ENCODE measurements at places on chromosomes 11 and 22.

DNA sequence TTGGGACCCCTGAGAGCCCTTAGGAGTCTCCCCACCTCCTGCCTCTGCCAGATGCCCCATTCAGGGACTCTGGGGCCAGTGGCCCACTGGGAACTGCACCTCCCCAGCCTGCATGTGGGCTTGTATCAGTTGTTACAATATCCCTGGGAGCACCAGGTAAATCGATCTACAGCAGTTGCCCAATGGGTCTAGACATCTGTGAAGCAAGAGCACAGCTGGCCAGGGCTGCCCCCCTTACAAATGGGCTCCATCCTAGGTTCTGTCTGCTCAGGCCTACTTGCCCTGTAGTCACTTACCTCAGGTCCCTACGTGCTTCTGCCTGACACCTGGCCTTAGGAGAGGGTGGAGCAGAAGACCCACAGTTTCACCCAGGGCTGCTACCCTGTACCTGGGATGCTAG, 62.7 kb downstream of the HIRA start:
- DNase-seq, result no peak

DNA sequence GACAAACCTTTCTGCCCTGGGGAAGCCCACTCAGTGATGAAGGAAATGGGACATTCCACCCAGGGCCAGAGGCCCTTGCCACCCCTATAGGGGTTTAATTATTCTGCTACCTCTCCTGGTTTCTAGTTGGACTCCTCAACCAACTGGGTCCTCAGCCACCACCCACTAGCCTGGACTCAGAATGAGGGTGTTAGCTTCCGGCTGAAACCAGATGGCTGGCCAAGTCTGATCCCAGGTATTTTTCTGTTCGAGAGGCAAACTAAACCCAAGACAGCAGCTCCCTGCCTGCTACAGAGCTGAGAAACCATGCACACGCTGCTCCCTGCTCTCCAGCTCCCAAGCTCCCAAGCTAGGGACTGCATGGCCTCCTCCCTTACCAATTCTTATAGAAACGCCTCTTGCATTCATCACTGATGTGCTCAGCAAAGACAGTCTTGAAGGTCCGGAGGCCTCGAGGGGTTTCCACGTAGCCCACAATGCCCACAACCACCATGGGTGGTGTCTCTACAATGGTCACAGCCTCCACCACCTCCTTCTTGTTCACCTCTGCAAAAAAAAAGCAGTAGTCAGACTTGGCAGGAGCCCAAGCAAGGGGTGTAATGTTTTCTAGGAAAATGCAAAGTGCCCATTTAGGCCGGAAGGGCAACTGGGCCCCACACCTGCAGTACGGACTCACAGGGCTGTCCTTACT, 2.2 kb downstream of the RPL3 start:
- DNase-seq, result no peak

GRCh38 chr22:29815580-29815979, 22.5 kb downstream of the ASCC2 start:
- no peak for DNase-seq

DNA sequence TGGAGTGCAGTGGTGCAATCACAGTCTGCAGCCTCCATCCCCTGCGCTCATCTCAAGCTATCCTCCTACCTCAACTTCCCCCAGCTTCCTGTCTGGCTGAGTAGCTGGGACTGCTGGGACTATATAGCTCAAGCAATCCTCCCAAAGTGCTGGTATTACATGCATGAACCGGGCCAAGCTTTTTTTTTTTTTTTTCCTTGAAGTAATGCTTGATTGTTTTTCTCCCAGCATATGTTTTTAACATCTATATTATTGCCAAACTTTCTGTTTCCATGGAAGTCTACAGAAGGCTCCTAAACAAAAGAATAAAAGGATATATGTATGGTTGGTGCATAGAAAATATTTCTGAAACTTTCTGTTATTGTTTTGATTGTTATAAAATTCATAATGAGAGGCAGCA, 853.6 kb downstream of the KCNA4 start:
- DNase-seq, result no peak

GRCh38 chr11:77191823-77192495, 63.9 kb downstream of the MYO7A start:
- DNase-seq, result peak; percentile 17

DNA sequence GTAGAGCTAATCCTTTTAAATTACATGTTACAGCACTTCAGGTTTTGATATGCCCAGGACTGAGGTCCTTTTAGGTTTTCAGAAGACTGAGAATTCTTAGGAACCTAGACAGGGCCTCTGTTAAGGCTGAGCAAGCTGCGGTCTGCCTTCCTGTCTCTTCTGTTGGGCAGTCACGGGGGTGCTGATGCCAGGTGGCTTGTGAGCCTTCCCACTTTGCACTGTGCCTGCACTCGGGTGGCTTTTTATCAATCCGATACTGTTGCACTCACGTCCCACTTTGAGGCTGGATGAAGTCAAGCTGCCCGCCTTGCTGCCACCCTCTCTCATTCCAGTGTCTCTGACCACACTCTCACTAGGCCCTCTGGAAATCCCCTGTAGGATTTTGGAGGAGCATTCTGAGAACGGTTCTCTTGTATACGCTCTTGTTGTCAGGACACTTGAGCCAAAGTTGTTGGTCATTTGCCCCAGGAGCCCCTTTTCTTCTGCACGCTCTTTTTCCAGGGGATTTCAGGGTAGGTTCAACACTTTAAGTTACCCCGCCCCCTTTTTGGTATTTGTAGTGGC, 141.8 kb downstream of the TEAD1 start:
- no peak for DNase-seq

- no peak for DNase-seq
These were observed 118.3 kb downstream of the CYP2R1 start for GRCh38 chr11:14773755-14774154.

DNA sequence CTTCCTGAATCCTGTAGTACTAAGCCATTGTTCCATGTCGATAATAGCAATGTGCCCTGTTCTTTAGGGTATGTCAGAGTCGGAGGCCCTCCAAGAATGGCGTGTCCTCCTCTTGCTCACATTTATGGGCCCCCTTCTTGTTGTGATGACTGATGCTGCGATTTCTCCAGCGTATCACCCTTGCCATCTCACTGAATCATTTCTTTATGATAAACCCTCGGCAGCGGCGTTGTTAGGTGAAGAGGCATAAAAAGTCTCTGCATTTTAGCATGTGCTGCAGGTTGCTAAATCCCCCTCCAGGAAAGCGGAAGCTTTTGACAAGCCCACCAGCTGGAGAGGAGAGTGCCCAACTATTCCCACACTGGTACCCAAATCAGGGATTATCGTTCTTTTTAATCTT, 1045.3 kb downstream of the BRD1 start:
- DNase-seq, result no peak

DNA sequence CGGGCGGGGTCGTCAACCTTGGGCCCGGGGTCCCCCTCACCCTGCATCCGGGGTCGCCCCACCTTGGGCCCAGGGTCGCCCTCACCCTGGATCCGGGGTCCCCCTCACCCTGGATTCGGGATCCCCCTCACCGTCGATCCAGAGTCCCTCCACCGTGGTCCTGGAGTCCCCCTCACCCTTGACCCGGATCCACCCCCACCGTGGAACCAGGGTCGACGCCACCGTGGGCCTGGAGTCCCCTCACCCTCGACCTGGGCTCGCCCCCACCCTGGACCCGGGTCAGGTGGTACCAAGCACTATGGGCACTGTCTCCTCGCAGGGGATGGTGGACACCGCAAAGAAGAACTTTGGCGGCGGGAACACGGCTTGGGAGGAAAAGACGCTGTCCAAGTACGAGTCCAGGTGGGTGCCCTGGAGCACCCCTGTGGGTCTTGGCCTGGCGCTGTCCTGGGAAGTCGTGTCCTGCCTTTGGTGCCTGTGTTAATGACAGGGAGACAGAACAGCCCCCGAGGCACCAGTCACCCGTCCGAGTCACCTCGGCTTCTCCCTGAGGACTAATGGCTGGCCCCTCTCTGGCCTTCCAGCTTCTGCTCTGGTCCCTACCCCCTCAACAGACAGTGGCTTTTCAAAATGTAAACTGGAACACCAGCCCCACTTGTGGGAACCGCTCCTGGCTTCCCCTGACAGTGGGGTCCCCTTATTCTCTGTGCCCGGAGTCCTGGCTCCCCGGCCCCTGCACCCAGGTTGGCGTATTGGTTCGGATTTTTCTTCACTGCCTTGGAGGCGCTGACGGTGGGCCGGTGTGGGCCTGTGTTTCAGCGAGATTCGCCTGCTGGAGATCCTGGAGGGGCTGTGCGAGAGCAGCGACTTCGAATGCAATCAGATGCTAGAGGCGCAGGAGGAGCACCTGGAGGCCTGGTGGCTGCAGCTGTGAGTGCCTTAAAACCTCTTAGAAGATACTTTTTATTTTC, 762 bp downstream of the CRELD2 start:
- DNase-seq, result no peak

DNA sequence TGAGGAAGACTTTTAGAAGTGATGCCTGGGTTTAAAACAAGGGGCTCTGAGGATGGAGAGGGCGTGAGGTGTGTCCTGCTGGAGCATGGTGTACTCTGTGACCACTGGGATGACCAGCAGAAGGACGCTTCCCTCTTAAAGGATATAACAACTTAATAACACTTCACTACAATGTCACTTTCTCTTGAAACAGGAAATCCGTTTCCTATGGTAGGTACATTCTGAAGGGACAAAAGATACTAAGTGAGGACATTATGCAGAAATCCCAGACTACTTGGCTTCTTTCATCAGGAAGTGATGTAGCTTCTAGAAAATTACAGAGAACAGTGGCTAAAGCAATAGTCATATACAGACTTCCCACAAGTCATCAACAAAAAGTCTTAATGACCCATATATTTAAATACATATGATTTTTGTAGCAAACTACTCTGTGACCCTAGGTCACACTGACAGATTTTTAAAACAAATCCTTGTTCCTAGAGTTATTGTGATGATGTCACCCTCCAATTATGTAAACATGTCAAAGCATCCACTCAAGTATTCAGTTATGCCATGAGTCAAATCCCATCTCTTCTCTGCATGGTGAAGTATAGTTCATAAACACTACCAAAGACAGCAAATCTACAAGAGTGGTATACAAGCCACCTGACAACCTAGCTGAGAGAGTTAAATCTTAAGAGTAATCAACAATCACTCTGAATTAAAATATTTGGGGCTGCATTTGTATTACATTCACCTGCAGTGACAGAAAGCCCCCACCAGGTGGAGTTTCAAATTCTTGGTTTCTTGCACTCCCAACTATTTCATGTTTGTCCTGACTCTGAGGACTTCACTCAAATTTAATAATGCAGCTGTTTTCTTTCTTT, 32.8 kb downstream of the PITPNB start:
- DNase-seq, result peak; percentile 26

DNA sequence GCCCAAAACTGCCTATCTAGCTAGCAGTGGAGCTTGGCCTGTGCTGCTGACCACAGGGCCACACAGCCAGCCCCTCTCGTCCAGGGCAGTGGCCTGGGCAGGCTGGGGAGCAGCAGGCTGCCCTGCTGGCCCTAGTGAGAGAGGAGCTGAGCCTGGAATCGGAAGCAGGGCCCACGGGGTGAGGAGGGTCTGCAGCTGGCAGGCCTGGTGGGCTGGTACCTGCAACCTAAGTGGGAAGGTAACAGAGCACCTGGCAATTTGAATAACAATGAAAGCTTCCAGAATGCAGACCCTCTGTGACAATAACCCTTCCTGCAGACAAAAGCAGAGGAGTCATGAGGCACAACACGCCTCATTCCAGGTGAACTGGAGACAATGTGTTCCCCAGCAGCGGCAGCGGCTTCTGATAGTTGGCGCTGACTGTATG, 31.8 kb upstream of the RFPL3 start:
- DNase-seq, result no peak

DNA sequence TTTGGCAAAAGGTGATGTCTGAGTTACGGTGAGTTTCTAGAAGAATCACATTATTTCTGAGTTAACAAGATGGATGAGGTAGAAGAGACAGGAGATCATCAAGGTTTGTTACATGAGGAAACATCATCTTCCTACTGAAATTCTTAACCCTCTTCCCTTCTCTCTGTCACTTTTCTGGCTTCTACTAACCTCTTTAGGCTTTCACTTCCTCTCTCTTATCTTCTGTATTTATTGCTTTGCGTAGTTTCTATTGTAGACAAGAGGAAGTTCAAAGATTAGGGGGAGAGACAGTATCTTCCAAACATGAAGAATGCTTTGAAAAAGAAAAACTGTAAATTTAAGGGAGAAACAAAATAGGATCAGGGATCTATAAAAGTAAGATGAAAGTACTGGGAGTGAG, 75.4 kb downstream of the TRPC6 start:
- no peak for DNase-seq

DNA sequence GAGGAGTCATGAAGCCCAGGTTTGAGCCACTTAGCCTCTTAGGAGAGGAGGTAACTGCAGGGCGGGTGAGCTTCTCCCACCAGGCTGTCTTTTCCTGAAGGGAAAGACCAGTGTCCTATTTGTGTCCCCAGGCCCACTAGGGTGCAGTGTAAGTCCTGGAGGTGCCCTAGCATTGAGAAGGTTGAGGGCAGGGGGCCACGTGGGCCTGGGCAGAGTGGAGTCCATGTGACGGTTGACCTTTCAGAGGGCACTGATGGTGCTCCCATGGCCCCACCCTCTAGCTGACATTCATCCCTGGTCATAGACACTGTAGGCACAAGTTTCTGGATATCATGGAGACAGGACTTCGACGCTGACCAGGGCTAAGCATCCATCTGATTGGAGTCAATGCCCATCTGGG, 44.1 kb upstream of the TP53I11 start:
- no peak for DNase-seq

- DNase-seq, result no peak
These were observed 26.8 kb downstream of the TRIM44 start for GRCh38 chr11:35689081-35689996.

- no peak for DNase-seq
These were observed 4.3 kb downstream of the SMTN start for GRCh38 chr22:31085493-31085824.

DNA sequence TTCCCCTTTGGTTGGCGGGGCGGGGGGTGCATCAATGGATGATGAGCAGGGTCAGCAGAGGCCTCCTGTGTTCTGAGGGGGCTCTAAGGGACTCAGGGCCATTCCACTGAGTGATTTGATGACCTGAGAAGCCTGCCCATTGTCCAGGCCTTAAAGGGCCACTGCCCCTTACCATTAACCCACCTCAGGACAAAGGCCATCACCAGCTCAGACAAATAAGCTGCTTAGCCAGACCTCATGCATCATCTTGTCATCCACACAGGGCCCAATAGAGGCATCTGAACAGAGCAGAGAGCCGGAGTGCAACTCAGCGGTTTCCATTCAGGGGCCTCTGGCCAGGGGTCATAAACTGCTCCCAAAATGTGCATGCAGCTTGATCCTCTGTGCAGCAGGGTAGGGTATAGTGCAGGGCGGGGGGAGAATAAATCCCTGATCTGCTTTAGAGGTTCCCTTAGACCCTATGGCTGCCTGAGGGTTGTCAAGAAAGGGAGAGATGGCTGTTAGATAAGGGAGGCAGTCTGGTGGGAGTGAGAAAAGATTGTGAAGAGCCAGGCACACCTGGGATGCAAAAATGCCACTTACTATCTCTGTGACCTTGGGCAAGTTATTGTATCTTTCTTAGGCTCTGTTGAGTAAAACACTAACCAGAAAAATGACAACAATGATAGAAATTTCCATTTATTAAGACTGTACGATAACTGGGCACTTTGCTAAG, 375.5 kb upstream of the NARS2 start:
- no peak for DNase-seq

DNA sequence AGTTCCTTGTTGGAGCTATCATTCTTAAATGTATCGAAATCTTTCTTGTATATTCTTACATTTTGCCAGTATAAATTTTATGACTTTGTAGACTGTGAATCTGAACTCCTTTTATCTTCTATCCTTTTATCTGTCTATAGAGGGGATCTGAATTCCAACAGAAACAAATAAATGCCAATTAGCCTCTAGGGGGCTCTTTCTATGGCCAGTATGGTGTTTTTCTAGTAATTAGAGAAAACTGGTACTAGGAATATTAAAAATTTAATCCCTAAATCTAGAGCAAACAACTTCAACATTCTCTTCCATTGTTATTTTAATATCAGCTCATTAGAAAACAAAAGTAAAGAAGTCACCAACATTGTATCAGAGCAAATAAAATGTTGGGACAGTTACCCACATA, 21.5 kb upstream of the CAT start:
- DNase-seq, result no peak

Measured in CD4-positive, alpha-beta T cell (primary cell).